ENCODE measurements at places on chromosomes 6 and 20.

GRCh38 chr6:12241493-12242175 lies 48.5 kb upstream of the EDN1 start:
- no peaks in the 10 kb centered on the region for H3K36me3 ChIP-seq
- H3K27ac ChIP-seq = no peak overlapping the region
- H3K27me3 ChIP-seq = no peaks in the 10 kb centered on the region
- no peaks in the 10 kb centered on the region for H3K4me1 ChIP-seq

- no peaks in the 10 kb centered on the region for H3K4me1 ChIP-seq
- no peak overlapping the region for H3K4me3 ChIP-seq
- H3K27ac ChIP-seq = no peak overlapping the region
- DNase-seq = no peak
- no peaks in the 10 kb centered on the region for H3K36me3 ChIP-seq
- H3K27me3 ChIP-seq = no peaks in the 10 kb centered on the region
These were observed 478.5 kb downstream of the PKHD1 start for GRCh38 chr6:51608932-51609331.

GRCh38 chr6:43709654-43710303 lies 22.2 kb upstream of the MRPS18A start:
- DNase-seq = no peak
- no peaks in the 10 kb centered on the region for H3K27me3 ChIP-seq
- no peaks in the 10 kb centered on the region for H3K36me3 ChIP-seq
- H3K27ac ChIP-seq = no peak overlapping the region
- H3K4me1 ChIP-seq = peaks cover 63% of the 10 kb centered on the region
- H3K4me3 ChIP-seq = no peak overlapping the region

GRCh38 chr6:6932968-6933367 lies 174.8 kb upstream of the RREB1 start:
- no peaks in the 10 kb centered on the region for H3K4me1 ChIP-seq
- DNase-seq = no peak
- H3K27ac ChIP-seq = no peak overlapping the region
- H3K36me3 ChIP-seq = no peaks in the 10 kb centered on the region
- H3K4me3 ChIP-seq = no peak overlapping the region
- H3K27me3 ChIP-seq = no peaks in the 10 kb centered on the region

GRCh38 chr6:17096652-17097051 lies 5.2 kb upstream of the STMND1 start:
- peaks cover 10% of the 10 kb centered on the region for H3K4me1 ChIP-seq
- no peak overlapping the region for H3K27ac ChIP-seq
- no peak for DNase-seq

GRCh38 chr6:16799279-16800193 lies 38.3 kb upstream of the ATXN1 start:
- H3K27ac ChIP-seq = no peak overlapping the region
- no peaks in the 10 kb centered on the region for H3K27me3 ChIP-seq
- DNase-seq = no peak
- H3K36me3 ChIP-seq = no peaks in the 10 kb centered on the region
- H3K4me1 ChIP-seq = peaks cover 15% of the 10 kb centered on the region
- no peak overlapping the region for H3K4me3 ChIP-seq

GRCh38 chr6:86609549-86610388 lies 327.6 kb upstream of the HTR1E start:
- H3K27me3 ChIP-seq = no peaks in the 10 kb centered on the region
- no peak overlapping the region for H3K4me3 ChIP-seq
- DNase-seq = no peak

- peaks cover 30% of the 10 kb centered on the region for H3K4me1 ChIP-seq
- H3K4me3 ChIP-seq = peak within 1 kb of the TSS; percentile 38
- H3K27ac ChIP-seq = no peak within 1 kb of the TSS
- H3K36me3 ChIP-seq = no peaks in the 10 kb centered on the region
- DNase-seq = peak; percentile 11
- no peaks in the 10 kb centered on the region for H3K27me3 ChIP-seq
These were observed at the start of gene MTCL3 for GRCh38 chr6:127518710-127519468. TSS of gene MTCL3 (minus strand) at chr6:127519335.
